Uterus (tissue), 4 donors: ENCODE measurements at places on chromosomes 7 and 10. TPM values are rescaled to one million over a fixed set of nuclear protein-coding genes. Genes with fewer than 3 reads are reported as not detected.
A peak's percentile ranks its signal among the peaks of the same experiment; 100 is the strongest.

Gene PFKP
- 25.9 TPM for total RNA-seq

Gene PTN
- total RNA-seq = 20.2 TPM

Gene SUN3
- total RNA-seq = not detected

Gene CDC14C
- total RNA-seq = not detected

GRCh38 chr7:90244909-90245851 lies at the start of gene CFAP69:
TSS of gene CFAP69 (plus strand) at chr7:90245174. CDS start at chr7:90245425, 251 bp downstream.
- no peaks in the 10 kb centered on the region for H3K27me3 ChIP-seq
- H3K27ac ChIP-seq = peak within 1 kb of the TSS; percentile 36
- H3K4me3 ChIP-seq = peak within 1 kb of the TSS; percentile 83
- peak; percentile 90 for DNase-seq
- H3K36me3 ChIP-seq = no peaks in the 10 kb centered on the region

DNA sequence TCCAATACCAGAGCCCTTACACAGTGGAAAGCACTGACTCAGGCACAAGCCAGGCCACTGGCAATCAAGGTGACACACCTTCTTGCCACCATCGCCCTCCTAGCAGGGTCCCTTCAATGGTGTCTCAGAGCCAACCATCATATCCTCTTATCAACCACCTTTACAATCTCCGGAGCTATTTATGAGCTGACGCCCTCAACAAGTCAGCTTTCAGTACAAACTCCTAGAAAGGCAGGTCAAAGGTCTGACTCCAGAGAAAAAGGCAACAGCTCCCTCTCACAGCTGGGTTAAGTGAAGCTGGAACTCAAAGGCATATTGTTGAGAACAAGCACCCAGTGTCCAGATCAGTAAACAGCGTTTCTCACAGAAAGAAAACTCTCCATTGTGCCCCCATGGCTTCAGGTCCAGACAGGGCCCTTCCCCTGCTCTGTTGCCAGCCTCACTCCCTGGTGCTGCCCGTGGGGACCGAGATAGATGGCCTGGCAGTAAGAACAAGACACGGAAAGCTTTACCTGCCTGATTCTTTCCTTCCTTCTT lies 2.4 kb downstream of the ZNF3 start:
- H3K27ac ChIP-seq = no peak overlapping the region
- no peaks in the 10 kb centered on the region for H3K36me3 ChIP-seq
- H3K27me3 ChIP-seq = no peaks in the 10 kb centered on the region
- DNase-seq = no peak
- H3K4me3 ChIP-seq = no peak overlapping the region

GRCh38 chr7:120332433-120332832 lies 59.5 kb downstream of the KCND2 start:
- H3K36me3 ChIP-seq = no peaks in the 10 kb centered on the region
- no peak overlapping the region for H3K27ac ChIP-seq
- DNase-seq = no peak
- no peaks in the 10 kb centered on the region for H3K27me3 ChIP-seq

DNA sequence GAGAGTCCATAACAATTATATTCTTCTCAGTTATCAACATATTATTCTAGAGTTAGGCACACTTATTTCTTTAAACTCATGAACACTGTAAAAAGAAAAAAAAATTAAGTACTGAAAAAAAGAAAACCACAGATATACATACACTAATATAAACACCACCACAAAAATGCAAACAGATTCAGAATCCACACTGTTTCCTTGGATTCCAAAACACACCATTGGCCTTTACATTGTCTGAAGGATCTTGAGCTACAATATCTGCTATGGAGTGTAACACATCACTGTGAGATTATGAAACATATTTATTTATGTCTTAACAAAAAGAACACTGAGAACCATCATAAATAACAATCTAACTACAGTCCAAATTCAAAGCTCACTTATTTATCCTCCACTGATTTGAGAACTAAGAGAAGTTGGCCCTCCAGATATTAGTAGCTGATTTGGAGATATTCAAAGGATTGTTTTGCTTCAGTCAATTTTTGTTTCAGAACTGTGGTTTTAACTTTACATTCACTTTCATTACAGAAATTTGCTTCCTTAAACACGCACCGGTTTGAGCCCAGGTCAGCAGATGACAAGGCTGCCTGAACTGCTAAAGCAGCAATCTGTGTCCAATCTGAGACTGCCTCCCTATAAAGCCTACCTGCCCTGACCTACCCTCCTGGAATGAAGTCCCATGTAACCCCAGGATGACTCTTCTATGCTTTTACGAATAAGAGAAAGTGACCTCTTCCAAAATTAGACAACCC lies 47.0 kb upstream of the CDK1 start:
- H3K4me3 ChIP-seq = no peak overlapping the region
- no peaks in the 10 kb centered on the region for H3K27me3 ChIP-seq
